Small intestine (tissue), 16 donors: ENCODE measurements at places on chromosomes 7 and 10.
A peak's percentile ranks its signal among the peaks of the same experiment; 100 is the strongest.

- no peak for DNase-seq
Measured at GRCh38 chr7:94396037-94396431, 1.3 kb downstream of the COL1A2 start.

DNA sequence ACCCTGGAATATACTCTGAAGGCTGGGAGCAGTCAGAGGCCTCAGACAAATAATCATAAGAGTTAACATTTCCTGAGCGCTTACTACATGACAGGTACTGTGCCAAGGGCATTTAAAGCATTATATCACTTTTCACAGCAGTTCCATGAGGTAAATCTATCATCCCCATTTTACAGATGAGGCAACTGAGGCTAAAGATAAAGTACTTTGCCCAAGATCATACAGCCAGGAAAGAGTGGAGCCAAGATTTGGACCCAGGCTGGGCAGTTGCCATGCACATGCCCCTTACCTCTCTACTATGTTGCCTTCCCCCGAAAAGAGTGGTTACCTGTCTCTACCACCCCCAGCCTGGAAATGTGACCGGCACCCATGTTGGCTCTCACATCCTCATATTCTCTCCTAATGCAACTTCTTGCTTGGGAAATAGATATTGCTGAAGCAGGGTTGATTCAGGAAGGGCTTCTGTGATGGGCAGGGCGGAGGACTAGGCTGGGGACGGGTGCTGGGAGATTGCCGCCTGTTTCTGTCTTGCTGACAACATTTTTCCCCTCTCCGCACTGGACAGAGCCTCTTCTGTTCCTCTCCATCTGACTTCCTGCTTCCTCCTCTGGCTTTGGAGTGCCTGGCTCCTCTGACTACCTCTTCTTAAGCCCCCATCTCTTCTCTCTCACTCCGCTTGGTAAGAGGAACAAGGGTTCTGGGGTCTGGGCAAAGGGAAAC lies 13.8 kb downstream of the SMO start:
- no peak for DNase-seq

DNA sequence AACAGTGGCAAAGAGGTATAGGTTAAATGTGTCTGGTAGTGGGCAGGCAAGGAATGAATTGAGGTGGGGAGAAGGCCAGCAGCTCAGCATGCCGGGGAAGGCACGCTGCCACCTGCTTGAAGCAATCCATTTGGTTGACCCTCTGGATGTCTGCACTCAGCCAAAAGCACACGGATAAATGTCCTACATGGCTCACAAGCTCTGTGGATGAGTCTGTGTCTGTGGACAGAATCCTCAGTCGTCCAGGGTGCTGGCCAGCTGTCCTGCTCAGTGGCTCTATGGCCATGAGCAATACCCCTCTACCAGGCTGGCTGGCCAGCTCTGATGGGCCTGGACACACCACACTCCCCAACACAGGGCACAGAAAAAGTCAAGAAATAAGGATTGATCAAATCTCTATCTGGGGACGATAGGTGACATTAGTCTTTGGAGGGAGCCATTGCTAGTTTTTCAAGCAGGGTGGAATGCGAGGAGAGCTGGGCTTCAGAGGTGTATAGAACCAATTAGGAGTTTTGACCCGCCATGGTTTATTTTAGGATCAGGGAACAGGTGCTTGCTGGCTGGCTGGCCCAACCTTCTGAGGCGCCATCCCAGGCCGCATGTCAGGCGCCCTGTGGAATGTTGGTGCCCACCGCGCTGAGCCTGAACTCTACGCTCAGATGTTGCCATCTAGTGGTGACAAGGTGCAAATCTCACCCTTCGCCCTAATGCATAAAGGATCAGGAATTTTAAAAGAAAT lies 493.4 kb downstream of the TNS3 start:
- DNase-seq, result peak; percentile 30

DNA sequence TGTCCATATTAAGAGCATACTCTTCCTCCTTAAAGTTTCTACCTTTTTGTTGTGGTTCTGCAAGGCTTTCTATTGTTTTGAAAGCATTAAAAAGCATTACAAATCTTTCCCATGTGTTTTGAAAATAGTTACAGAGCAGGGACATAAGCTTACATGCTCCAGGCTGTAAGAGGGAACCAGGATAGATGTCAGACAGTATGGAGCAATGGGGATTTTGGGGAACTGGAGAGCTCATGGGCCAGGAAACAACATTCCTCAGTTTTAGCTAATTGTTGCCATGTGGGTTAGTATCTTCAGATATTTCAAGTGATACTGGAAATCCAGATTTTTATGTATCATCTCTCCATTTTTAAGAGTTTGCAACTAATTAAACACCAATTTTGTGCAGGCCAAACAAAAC lies 3.5 kb downstream of the MDFIC start:
- DNase-seq, result no peak

DNA sequence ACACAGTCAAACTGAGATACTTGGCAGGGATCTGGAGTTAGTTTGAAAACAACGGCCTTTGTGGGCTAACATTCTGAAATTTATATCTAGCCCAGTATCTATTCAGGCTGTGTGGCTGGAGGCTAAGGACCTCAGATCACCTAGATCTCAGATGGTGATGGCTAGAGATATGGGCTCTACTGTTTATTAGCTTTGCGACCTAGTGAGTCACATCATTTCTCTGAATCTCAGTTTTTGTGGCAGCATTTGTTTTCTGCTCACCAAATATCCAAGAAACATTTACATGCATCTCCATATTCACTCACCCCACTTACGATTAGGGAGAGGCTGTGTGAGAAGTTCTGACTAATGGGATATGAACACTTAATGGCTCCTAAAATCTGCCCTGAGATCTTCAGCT lies 503.9 kb downstream of the KIF20B start:
- no peak for DNase-seq

DNA sequence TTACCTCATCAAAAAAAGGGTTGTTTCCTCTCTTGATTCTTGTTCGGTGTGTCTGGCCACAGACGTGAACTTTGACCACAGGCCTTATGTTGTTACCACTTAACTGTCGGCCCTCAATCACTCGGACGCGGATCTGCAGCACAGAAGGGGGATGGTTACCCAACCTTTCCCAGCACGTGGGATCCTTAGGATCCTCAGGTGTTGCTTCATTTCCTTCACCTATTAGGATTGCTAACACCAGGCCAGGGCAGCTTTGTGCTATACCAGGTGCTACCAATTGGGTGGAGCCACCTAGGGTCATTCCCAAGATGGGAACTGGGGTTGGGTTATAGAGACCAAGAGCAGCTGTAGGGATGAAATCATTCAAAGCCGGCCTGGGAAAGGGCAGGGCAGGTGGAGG lies 73.4 kb downstream of the MYOF start:
- peak; percentile 75 for DNase-seq

- DNase-seq, result no peak
Measured at GRCh38 chr7:2825559-2826227, 18.4 kb downstream of the GNA12 start.

GRCh38 chr7:17307000-17307399 lies 8.5 kb downstream of the AHR start:
- no peak for DNase-seq

DNA sequence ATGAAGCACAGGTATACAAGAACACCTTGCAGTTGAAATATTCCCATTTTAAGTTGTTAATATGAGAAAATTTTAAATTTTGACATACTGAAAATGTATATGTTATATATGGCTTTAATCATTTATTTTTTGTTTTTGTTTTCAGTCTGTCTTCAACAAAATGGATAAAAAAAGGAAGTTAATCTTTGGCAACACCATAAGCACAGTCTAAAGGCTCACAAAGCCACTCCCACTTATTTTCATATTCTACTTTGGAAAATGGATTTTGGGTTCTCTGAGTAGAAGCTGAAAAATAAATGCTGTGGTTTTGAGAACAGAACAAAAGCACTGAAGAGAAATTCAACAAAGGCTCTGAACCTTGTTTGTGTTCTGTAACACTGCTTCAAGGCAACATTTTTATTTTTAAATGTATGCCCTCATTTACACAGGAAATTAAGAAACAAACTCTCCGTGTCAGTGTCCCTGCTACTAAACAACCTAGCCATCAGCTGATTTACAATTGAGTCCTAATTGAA lies 81.3 kb upstream of the LRRN3 start:
- DNase-seq, result no peak

DNA sequence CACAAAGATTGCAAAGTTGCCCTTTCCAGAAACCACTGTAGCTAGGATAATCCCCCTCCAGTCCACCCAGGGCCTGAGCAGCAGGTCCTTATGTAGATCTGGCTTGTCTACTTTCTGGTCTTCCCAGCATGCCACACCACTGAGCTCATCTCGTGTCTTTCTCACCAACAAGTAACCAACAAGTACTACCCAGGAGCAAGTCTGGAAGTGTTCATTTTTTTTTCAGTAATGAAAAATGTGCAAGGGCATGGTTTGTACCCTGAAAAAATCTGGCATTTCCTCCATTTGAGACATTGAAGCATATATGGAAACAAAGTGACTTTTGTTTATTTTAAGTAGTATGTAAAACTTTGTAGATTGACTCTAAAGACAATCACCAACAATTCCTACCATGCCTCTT lies 120.8 kb downstream of the INHBA start:
- DNase-seq, result no peak

GRCh38 chr7:140584195-140584851 lies 56.3 kb downstream of the DENND2A start:
- no peak for DNase-seq

- DNase-seq, result peak; percentile 5
Measured at GRCh38 chr10:18313626-18314025, 173.4 kb downstream of the CACNB2 start.

DNA sequence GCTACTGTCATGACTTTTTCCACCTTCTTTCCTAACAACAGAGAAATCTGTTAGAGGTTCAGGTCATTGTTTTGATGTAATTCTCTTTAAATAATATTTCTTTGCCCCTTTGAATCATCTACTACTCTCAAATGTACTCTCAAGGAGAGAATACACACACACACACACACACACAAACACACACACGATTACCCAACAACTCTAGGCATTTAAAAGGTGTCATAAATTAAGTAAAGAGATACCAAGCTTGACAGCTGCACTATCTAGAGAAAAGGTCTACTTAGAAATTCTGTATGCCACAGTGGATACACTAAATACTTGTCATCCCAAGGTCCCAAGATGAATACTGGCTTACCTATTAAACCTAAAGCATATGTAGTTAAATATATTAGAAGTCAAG lies 4.8 kb downstream of the PANK1 start:
- no peak for DNase-seq

- DNase-seq, result no peak
Measured at GRCh38 chr7:33837356-33837851, 67.9 kb upstream of the BMPER start.

- no peak for DNase-seq
Measured at GRCh38 chr10:51319173-51319435, 244.8 kb downstream of the PRKG1 start.

- no peak for DNase-seq
Measured at GRCh38 chr10:66680886-66681285, 244.9 kb upstream of the LRRTM3 start.

GRCh38 chr10:72846238-72846637 lies 47.3 kb upstream of the OIT3 start:
- no peak for DNase-seq

GRCh38 chr10:112137154-112137987 lies 46.2 kb downstream of the GPAM start:
- peak; percentile 72 for DNase-seq

DNA sequence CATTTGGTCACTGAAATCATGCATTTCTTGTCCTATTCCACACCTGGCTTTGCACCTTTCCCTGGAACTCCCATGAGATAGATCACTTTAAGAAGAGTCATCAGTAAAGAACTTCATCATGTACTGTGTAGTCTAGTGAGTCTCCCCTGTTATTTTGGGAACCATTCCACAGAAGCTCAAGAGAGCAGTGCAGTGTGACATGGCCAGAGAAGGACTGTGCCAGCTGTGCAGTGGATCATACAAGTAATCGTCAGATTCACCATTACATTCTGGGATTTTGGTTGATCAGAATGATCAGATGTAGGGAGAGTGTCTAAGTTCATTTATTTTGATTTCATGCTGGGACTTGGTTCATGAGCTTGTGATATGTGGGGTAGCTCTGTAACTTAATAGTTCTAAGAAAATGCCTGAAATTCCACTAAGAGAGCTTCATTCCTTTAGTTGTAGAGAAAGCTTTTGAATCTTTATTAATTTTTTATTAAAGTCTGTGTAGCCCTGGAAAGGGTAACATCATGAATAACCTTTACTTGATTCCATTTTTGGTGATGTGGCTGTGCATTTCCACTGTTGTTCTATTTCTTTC lies 166.8 kb downstream of the SUGCT start:
- DNase-seq, result no peak

GRCh38 chr7:95427166-95427565 lies 7.7 kb downstream of the PON2 start:
- no peak for DNase-seq

- no peak for DNase-seq
Measured at GRCh38 chr10:18576586-18576985, 74.8 kb downstream of the NSUN6 start.
